ENCODE measurements at places on chromosomes 7 and 10.

- DNase-seq: peak; percentile 64
Measured at GRCh38 chr7:140517546-140518369, 38.5 kb upstream of the MKRN1 start.

GRCh38 chr10:6607182-6607581 lies 27.1 kb upstream of the PRKCQ start:
- DNase-seq: peak; percentile 69

DNA sequence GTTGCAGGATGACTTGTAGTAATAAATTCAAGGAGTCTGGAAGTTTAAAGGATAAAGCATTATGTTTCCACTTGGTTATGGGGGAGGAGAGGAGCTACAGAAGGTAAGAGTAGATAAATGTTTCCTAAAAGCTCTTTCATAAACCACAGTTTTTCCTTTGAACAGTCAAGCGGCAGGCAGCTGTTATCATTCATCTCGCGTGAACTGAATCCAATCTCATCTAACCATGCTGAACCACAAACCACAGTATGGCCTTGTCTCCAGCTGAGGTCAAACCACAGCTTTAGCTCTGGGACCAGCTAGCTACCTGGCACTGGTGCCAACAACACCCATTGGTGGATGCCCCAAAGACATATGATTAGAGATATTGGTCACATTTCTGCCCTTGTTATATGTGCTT lies 63.3 kb downstream of the NOC3L start:
- peak; percentile 26 for DNase-seq

- peak; percentile 43 for DNase-seq
Measured at GRCh38 chr10:68826764-68827591, at the start of gene STOX1. TSS of gene STOX1 (plus strand) at chr10:68827531. CDS start at chr10:68827624, 93 bp downstream.

DNA sequence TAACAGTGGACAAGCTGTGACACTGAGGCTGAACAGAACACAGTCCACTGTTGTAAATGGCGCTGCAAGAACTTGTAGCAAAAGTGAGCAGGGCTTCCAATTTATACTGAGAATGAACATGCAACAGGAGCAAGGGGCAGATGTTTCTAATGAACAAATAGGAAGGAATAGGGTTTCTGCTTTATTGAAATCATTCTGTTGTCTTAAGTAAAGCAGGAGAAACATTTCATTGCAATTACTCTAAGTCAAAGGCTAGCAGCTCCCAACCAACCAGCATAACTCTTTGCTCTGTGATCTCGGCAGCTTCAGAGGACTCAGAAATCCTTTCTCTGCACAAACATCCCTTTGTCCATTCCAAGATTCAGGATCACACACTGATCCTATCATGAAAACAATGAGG lies 236.2 kb upstream of the PRSS58 start:
- DNase-seq: no peak

DNA sequence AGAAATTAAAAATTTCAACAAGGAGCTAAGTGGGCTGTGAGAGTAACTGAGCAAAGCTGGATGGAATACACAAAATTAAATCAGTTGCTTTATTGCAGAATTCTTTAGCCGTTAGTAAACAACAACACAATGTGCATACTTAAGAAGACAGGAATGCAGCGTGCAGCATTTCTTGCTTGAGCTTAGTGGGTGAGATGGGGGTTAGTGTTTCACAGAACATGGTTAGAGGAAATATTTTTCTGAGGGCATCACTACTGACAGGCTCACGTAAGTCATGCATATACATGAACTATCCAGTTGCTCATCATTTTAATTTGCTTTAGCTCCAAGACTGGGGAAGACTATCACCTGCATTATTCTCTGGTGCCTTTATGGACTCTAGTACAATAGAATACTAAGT lies 80.8 kb downstream of the CD36 start:
- DNase-seq: no peak

GRCh38 chr7:36667007-36667745 lies 57.1 kb downstream of the AOAH start:
- no peak for DNase-seq

DNA sequence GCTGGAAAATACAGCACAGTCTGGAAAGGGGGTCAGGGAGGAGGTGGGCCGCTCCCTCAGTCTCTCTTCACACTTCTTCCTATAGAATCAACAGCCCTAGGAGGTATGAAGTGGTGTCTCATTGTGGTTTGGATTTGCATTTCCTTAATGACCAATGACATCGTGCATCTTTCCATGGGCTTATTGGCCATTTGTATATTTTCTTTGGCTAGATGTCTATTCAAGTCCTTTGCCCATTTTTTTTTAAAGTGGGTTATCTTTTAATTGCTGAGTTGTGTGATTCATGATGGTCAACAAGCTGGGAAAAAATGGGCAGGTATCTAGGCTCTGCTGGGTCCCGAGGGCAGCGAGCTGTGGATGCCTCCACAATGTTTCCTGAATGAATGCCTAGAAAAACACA lies 29.1 kb downstream of the TMEM130 start:
- DNase-seq: no peak

DNA sequence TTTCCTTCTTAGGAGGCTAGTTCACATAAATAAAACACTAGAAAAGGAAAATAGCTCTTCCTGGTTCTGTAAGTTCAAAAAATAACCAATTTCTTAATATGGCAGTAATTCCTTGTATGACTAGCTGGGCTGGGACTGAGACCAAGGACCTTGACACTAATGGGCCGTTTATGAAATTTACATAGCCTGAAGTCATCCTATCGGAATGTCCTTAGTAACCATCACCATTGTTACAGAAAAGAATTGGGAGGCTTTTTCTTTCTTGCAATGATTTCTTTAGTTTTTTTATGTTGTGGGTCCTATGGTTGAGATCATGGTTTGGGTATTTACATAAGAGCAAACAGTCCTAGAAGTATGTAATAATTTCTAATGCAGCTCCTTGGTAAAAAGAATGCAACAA lies 87.1 kb upstream of the HDAC9 start:
- no peak for DNase-seq

DNA sequence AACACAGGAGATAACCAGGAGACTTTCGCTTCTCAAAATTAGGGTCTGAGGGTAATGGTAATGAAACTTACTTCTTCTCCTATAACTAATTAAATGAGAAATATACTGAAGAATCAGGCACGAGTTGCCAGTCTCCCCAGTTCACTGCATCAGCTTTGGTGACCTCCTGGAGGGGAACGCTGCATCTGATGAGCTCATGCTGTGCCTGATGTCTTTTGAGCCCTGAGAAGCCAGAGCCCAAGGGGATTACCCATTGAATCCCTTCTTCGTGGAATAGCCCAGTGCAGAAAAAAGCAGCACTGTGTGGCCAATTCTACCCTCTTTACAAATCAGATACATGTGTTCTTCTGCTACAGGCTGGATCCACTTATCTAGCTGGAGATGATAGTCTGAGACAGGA lies 45.1 kb downstream of the CYP2C9 start:
- DNase-seq: no peak

DNA sequence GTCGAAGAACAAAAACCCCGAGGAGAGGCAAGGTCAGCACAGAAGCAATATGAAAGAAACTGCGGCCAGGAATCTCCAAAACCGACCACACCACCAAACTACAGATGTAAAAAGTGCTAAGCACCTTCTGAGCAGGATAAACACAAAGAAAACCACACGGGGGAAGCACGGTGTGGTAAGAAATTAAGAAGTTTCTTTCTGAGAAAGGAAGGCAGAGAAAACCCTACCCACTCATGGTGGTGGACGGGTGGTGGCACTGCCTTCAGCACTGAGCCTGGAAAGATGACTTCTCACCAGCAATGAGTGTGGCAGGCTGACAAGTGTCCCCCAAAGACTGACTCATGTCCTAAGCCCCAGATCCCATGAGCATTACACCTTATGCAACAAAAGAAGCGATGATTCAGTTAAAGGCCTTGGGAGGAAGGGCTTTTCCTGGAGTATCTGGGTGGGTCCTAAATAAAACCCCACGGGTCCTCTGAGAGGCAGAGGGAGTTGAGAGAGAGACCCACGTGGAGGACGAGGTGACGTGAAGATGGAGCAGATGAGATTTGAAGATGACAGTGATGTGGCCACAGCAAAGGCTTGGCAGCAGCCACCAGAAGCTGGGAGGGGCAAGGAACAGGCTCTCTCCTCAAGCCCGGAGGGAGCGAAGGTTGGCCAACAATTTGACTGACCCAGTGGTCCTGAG lies 124.9 kb downstream of the DLG5 start:
- DNase-seq: peak; percentile 45

- DNase-seq: no peak
Measured at GRCh38 chr7:97580205-97580604, 151.7 kb upstream of the TAC1 start.

Measured in CD4-positive, alpha-beta T cell treated with Interleukin-12 subunit alpha and Interleukin-12 subunit beta, for 1 hour (primary cell).